Muscle of leg (tissue), 16 donors: ENCODE measurements at places on chromosomes 1 and 21. TPM values are rescaled to one million over a fixed set of nuclear protein-coding genes. Genes with fewer than 3 reads are reported as not detected.

GRCh38 chr21:46092811-46093667 lies 4.9 kb upstream of the COL6A2 start:
- no peak for DNase-seq

GRCh38 chr1:231750296-231750695 lies 123.7 kb downstream of the DISC1 start:
- no peak for DNase-seq

DNA sequence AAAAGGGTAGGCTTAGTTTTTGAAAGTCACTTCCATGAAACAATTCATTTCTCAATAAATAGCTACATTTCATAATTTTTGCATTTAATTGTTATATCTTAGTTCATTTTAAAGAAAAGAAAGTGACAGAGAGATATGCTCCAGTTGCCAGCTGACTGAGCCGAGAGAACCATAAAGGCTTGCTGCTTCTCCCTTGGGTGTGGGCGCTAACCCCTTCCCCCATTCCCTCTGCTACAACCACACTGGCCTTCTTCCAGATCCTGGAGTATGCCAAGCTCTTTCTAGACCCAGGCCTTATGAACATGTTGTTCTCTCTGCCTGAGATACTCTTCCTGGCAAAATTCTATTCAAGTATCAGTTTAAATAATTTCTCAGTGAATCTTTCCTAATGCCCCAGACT lies 12.3 kb downstream of the SORT1 start:
- DNase-seq = no peak

DNA sequence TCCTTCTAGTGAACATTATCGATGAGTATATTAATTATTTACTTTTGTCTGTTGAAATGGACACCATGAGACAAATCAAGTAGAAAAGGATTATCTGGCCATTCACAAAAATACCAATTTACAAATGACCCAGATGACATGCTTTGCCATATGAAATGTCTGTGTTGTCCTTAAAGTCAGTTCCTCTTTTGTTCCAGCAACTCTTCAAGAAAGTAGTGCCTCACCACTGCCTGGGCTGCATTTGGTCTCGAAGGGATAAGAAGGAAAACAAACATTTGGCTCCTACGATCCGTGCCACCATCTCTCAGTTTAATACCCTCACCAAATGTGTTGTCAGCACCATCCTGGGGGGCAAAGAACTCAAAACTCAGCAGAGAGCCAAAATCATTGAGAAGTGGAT lies 79.6 kb downstream of the RGL1 start:
- no peak for DNase-seq

Gene TRIM45
- polyA plus RNA-seq = 22.7 TPM

DNA sequence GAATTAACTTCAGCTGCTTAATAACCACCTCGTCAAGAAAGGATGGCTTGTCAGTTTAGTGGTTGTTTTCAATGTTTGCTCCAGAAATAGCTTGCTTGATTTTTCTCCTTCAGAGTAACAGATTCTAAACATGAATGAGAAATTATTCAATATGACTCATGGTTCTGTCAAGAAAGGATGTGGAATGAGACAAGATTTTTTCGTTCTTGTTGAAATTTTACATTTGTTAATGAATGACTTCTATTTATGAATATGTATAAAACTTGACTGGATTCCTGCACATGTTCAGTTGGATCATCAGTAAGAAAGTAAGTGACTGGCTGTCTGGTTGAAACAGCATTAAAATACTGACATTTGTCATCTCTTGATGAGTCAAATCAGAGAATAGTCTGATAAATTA lies 38.3 kb downstream of the IFI44 start:
- DNase-seq = no peak

Gene DMBX1
- not detected for polyA plus RNA-seq

- peak; percentile 22 for DNase-seq
Observed at GRCh38 chr1:111561328-111561727, 57.9 kb upstream of the ADORA3 start.

DNA sequence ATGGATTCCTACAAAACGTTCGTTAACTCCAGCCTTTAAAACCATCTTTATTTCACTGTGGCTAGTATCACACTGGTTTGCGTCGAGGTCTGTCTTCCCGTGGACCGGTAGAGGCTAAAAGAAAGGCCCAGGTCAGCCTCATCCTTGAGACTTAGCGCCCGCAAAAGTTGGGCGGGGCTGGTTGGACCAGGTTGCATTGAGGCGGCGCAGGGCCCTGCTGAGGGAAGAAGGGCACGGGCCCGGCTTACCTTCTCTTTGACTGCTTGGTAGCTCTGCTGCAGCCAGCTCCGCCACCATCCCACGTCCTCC lies 455 bp downstream of the BSDC1 start:
- DNase-seq = peak; percentile 54

- no peak for DNase-seq
Observed at GRCh38 chr1:207649210-207649753, 4.3 kb downstream of the CR1L start.

DNA sequence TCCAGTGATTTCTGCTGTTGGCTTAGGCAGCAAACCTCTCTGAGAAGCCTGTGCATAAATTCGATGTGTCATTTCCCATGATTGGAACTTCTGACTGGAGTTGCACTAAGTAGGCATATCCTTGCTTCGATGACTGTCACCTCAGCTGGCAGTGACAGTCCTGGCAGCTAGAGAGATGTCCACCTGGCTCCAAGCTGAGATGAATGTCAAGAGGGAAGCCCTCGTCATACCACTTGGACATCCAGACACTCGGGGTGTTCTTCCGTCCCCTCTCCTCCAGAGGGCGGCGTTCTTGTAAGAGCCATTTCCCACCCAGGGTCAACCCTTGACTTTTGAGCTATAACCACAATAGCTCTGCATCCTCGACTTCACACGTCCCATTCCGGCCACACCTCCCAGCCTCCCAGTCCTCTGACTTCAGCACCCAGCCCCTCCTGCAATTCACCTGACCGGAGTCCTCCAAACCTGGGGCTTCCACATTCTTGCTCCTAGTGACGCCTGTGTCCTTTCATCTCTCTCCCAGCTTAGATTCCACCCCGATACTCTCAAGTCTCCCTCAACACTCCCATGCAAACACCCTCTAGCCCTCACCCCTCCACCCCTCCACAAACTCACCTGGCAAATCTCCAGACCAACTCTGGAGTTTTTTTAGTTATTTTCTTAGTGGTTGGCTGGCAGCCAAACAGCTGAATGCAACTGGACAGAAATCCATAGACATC lies 17.3 kb downstream of the CA6 start:
- no peak for DNase-seq

DNA sequence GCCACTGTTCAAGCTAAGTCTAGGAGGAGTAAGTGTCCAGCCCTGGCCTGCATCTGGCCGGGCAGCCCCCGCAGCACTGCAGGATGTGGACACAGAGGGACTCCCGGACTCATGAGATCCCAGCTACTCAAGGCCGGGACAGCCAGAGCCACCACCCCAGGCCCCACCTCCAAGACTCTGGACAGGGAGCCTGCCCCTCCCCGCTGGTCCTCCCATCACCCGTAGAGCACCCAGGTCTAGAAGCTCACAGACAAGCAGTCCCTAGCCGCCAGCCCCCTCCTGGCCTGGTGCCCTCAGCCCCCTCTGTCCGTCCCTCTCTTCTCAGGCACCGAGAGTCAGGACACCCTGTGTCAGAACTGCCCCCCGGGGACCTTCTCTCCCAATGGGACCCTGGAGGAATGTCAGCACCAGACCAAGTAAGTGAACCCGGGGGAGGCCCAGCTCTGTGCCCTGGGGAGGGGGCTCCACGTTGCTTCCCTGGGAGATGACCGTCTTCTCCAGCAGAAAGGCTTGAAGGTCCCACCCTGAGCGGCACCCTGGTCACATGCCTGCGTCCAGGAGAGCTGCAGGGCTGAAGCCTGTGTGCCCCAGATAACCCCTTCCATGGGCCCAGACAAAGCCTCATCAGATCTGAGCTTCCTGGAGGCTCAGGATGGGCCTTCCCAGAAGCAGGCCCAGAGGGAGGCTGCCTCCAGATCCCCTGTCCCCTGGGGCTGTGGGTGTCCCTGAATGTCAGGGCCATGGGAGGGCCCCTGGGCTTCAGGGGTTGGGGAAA lies 4.3 kb downstream of the TNFRSF14 start:
- no peak for DNase-seq

DNA sequence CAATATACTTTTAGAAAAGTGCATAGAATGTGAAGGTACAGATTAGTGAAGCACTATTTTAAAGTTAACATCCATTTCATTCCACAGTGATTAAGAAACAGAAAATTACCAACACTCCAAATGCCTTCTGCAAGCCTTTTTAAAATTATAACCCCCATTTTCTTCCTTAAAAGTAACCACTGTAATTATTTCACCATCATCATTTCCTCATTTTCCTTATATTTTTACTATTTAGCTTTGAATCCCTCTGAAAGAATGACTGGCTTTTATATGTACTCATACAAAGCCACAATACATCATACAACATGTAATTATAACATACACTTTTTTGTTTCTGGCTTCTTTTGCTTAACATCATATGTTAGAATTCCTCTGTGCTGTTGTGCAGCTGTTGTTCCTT lies 6.5 kb upstream of the NEGR1 start:
- no peak for DNase-seq

DNA sequence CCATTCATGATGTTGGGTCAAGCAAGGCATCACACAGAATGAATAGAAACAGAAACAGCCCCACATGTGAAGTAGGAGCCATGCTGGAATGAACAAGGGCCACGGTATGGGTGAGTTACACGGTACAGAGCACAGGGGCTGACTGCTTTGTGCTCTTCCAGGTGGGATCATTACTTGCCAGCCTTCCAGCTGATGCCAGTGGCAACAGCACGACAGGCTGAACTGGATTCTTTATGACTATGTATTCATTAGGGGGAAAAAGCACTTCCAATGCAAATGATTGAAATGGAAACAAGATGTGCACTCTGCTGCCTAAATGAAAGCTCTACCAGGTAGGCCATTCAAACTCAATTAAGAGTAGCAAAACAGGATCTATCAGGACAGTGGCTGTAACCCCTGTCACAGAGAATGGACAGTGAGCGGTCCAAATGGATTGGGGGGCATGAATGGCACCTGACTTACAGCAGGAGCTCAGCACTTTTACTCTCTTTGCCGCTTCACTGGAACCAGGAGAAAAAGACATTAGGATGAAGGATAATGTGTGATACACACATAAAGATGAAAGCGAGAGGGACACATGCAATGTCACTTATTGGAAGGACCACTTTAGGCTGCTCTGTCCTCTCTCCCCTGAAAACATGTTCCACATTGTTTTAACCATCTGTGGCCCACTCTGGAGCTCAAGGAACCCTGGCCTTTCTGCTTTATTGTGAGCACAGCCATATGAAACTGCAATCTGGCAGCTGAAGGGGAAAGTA lies 23.4 kb upstream of the IRF2BP2 start:
- DNase-seq = no peak
